ENCODE measurements at places on chromosomes 5 and 9.

GRCh38 chr9:35611230-35611797, 6.3 kb downstream of the TESK1 start:
- peak; percentile 58 for DNase-seq

DNA sequence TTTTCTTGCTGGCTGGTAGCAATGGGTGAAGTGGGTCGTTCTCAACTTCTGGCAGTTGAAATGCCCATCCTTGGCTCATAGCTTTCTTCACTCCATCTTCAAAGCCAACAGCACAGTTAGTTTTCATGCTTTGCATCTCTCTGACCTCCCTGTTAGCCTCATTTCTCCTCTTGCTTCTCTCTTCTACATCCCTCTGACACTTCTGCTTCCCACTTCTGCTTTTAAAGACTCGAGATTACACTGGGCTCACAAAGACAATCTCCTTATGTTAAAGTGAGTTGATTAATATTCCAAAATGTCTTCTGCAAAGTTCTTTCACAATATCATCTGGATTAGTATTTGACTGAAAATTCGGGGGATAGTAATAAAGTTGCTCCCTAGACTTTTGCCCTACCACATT, 684.8 kb upstream of the CCNG1 start:
- DNase-seq, result no peak

DNA sequence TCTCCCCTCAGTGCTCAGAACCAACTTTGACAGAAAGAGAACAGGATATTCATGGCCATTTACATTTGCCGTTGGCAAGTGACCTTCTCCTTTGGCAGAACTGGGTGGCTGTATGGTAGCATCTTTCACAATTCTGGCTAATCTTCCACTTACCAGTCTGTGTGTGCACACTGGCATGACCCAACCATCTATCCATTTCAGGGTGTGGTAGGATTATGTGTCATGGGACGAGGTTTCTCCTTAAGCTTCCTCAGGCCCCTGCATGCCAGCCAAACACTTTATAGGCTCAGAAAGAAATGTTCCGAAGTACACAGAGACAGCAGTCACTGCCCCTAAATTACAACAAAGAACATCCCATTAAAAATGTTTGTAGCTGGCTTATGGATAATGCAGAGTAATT, 497.1 kb downstream of the NFIB start:
- DNase-seq, result no peak

- DNase-seq, result no peak
Observed at GRCh38 chr9:129221233-129221632, 43.2 kb upstream of the IER5L start.

DNA sequence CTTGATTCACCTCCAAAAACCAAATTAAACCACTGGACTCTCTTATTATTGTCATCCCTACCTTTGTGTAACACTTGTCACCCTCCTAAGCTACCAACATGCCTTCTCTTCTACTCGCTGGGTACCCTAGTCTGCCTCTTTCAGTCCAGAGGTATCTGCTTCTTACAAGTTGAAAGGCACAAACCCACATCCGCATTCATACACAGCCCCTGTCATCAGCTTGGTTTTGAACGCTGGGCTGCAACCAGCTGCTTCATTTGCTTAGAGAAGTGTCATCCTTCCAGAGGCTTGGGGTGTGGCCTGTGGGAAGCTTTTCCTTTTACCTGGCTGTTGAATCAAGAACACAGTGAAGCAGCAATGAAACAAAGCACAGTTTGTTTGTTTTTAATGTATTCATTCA, 138.8 kb upstream of the WWC1 start:
- no peak for DNase-seq

- DNase-seq, result no peak
Observed at GRCh38 chr9:95993337-95993736, 117.8 kb downstream of the ERCC6L2 start.

DNA sequence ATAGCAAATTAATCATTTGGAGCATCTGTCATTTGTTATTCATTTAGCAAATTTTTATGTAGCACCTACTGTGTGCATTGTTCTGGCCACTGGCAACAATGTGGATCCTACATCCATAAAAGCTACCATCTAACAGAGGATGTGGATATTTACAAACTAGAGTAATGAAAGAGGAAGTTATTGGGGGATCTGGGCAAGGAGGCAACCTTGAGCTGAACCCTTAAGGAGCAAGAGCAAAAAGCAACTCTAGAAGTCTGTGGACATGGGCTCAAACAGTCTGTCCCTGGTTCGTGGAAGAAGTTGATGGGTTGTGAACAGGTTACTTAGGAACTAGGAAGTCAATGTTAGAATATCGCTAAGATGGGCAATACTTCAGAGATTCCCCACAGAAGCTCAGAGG, 259.9 kb downstream of the SYK start:
- no peak for DNase-seq

DNA sequence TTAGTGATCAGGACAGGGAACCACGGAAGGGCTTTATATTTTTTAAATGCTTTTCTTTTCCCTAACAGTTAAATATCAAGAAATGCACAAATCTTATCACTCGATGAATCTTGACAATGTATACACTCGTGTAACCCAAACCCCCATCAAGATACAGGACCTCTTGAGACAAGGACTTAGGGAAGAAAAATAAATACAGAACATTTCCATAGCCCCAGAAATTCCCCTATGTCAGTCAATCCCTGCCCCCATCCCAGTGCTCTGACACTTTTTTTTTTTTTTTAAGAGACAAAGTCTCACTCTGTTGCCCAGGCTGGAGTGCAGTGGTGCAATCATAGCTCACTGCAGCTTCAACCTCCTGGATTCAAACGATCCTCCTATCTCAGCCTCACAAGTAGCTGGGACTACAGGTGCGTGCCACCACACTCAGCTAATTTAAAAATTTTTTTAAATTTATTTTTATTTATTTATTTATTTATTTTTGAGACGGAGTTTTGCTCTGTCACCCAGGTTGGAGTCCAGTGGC, 2.7 kb downstream of the SPINK4 start:
- no peak for DNase-seq

DNA sequence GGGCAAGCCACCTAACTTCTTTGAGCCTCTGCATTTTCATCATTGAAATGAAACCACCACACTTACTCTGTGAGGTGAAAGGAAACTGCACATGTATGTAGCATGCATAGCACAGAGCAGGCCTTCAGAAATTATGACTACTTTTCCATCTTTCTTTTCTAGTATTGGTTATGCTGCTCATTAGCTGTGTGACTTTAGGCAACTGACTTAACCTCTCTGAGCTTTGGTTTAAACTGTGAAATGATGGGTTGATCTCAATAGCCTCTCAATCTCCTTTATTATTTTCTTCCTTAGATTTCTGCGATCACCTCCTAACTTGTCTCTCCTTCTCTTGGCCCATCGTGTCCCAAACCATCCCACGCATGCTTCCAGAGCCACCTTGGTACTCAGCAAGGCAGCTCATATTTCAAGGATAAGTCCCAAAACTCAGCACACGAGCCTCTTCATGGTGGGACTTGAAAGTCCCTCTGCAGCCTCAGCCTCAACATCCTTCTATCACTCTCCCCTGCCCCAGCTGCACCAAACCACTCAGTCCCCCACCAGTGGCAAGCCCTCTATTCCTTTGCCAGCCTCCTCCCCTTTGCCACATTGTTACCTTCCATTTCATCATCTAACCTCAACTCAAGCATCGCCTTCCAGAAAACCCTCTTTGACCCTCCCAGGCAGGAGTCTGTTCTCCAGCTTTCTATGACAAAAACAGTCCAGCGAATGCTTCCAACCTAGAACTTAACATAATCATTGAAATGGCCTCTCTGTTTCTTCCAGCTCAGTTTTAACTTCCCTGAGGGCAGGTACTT, 60.3 kb upstream of the DNAH5 start:
- DNase-seq, result no peak

GRCh38 chr9:108759399-108759798, 96.4 kb downstream of the ACTL7B start:
- no peak for DNase-seq

- no peak for DNase-seq
Observed at GRCh38 chr9:105127863-105128220, 116.6 kb upstream of the SLC44A1 start.

DNA sequence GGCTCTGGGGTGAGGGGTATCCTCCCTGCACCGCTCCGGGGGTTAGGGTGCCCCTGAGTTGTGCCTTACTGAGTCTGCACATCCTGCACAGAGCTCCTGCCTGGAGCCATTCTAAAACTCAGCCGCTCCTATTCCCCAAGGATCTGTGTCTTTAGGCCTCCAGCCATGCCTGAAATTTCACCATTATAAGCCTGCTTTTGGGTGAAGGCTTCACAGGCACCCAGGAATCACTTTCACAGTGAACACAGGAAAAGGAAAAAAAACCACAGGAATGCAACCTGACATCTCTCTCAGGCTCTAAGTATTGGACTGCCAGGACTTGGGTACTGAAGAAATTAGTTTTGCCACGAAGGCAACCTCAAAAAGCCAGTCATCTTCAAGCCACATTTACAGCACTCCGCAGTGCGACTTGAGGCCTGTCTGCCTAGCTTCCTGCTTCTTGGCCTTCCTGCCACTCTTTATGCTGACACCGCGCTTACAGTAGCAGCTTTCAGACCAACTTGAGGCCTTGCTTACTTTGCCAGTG, 30.9 kb downstream of the GALNT10 start:
- no peak for DNase-seq

DNA sequence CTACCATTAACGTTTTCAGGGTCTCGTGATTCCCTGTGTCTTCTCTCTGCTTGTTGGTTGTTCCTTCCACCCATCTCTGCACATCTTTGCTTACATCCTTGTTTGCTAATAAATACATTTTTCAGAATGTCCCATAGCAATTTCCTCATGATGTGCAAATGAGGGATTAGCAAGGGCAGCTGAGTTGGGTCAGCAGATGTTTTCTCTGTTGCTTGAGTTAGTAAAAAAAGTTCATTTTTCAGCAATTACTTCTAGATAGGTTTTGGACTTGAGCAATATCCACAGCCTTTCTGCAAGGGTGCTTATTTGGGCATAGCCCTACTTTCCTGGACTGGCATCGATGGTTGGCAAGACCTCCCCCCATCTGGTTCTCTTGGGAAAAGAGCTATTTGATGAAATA, 4.8 kb upstream of the TNFSF15 start:
- no peak for DNase-seq

DNA sequence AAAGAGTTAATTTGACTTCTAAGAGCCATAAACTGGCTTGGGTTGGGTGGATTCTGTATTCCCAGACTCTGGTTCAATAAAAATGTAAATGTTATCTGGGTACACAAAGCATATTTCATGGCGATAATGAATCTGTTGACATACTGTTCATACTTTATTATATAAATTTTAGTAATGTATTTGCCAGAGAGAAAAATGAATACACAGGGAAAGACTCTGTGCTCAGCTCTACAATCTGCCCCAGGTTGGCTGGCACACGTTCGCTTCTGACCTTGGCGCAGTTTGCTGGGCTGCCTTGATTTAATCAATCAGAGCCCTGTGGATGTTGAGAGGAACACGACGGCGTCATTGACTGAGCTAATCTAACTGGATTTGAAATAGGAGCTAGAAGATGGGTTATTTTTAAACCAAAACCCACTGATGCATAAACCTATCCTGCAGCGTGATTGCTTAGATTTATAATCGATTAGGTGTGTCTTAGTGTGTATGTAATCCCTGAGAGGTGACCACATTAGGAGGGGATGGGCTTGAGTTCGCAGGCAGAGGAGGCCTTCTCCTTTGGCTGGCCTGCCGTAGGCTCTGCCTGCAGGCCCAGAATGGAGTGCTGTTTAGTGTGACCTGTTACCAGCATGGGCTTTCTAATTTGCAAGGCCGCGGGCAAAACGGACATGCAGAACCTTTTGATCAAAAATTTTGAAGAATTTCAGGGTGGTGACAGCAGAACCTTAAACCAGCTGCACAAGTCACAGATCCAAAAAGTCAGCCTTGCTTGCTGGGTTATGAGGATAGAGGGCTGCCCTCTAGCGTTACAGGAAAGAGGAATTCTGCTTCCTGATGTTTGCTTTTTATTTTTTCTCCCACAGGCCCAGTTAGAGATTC, 3.9 kb upstream of the ADCY2 start:
- DNase-seq, result peak; percentile 68

GRCh38 chr5:113205323-113205722, 228.7 kb downstream of the DCP2 start:
- DNase-seq, result no peak

GRCh38 chr9:117725426-117725887, 21.3 kb downstream of the TLR4 start:
- DNase-seq, result no peak

DNA sequence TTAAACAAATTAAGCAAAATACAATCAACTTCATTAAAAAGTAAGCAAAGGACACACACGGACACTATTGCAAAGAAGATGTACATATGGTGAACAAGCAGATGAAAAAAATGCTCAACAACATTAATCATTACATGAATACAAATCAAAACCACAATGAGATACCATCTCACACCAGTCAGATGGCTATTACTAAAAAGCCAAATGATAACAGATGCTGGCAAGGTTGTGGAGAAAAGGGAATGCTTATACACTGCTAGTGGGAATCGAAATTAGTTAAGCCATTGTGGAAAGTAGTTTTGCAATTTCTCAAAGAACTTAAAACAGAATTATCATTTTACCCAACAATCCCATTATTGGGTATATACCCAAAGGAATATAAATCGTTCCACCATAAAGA, 636.2 kb upstream of the ST8SIA4 start:
- DNase-seq, result no peak

DNA sequence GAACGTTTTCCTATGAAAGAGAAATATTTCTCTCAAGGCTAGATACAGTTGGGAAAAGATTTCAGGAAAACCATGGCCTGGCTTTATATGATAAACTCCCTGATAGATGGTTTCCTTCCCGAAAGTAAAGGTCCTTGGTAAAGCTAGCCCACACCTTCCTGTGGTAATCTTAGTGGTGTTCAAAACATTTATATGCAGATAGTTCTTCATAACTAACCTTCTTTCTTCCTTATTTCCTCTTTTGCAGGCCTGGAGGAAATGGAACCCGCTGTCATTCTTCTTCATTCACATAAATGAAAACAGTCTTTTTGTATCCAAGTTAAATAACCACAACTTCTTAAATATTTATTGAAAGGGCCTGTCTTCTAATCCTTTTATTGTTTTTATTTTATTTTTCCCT, 474.0 kb upstream of the ACTBL2 start:
- DNase-seq, result no peak

- no peak for DNase-seq
Observed at GRCh38 chr9:12815888-12816287, 41.1 kb downstream of the LURAP1L start.

GRCh38 chr9:137630126-137630525, 11.3 kb downstream of the EHMT1 start:
- DNase-seq, result no peak

DNA sequence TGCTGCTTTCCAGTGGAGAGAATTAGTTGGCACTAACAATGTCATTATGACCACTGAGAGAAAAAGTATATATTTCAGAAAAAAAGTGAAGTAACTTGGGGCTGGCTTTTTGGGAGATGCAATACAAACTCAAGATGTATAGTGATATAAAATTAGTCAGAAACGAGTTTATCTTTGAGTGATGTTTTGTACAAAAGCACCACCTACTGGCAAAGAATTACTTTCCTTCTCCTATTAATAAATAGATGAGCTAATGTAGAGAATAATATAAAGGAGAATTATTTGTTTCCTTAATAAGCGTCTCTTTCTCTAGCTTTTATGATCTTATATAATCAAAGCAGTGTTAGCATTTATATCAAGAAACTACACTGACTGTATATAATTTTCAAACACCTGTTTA, 158.8 kb downstream of the MEF2C start:
- DNase-seq, result no peak
